GM06990 (cell line): ENCODE measurements at places on chromosomes 6 and 20.

- no peak for DNase-seq
Observed at GRCh38 chr6:91669154-91669870, 1082.4 kb upstream of the MAP3K7 start.

GRCh38 chr20:49096203-49096730 lies 50.2 kb downstream of the CSE1L start:
- DNase-seq, result no peak

GRCh38 chr6:35228481-35228880 lies 14.7 kb downstream of the SCUBE3 start:
- DNase-seq, result no peak

DNA sequence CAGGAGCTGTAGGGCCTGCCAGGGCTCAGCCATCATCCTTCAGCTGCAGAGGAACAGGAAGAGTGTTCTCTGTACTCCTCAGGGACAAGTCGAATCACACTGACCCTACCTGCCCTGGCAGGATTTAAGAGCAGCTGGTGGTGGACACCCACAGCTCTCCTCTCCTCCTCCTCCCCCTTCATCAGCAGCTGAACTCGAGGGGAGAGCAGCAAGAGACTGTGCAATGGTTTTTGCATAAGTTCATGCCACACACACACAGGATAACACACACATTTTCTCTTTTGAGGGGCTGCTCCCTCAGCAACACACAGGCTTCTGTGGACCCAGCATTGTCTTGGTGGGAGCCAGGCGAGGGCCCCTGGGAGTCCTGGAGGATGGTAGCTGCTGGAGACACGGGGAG lies at the start of gene CST11:
CST11 (minus strand) TSS at position 101 of the 400 bp plus-strand sequence; CDS start at position 36, 65 bp downstream.
- no peak for DNase-seq

DNA sequence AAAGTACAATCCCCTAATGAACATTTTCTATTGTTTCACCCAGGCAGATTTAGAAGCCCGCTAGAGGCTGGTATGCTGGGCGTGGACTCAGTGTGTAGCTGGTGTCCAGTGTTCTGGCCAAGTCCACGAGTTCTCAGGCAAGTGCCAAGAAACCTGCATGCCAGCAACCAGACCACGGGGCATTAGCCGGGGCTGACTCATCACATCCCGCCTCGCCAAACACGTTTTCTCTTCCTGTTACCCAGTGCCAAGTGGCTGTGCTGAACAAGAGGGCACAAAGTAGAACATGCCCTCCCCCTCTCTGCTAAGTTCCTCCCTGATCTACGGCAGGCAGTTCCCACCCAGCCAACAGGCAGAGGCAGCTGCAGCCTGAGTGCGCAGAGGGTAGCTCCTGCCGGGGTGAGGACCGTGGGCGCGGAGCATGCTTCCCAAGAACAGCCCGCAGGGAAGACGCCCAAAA lies 29.6 kb downstream of the RAMACL start:
- DNase-seq, result no peak

GRCh38 chr6:69027861-69028260 lies 392.8 kb downstream of the ADGRB3 start:
- no peak for DNase-seq

- DNase-seq, result no peak
Observed at GRCh38 chr6:136737871-136738691, 54.2 kb downstream of the MAP3K5 start.

DNA sequence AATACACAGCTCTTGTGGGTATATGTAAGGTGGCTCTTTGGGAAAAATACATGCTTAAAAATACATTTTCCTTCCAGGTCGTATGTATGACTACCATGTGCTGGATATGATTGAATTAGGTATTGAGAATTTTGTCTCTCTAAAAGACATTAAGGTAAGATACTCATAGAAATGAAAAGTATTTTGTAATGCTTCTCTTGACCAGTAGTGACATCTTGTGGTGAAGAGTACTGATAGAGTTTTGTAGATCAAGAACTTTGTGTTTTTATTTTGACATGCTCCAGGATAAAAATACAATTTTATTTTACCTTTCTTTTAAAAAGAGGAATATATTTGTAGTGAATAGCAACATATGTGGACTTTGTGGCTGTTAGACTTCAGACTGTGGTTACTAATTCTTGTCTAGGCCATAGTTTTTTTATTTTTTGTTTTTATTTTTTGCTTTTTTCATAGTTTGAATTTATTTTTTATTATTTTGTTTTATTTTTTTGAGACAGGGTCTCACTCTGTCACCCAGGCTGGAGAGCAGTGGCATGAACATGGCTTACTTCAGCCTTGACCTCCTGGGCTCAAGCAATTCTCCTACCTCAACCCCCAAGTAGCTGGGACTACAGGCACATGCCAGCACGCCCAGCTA lies 17.9 kb downstream of the RPF2 start:
- DNase-seq, result no peak

GRCh38 chr20:57767441-57767840 lies 57.6 kb upstream of the PMEPA1 start:
- no peak for DNase-seq

DNA sequence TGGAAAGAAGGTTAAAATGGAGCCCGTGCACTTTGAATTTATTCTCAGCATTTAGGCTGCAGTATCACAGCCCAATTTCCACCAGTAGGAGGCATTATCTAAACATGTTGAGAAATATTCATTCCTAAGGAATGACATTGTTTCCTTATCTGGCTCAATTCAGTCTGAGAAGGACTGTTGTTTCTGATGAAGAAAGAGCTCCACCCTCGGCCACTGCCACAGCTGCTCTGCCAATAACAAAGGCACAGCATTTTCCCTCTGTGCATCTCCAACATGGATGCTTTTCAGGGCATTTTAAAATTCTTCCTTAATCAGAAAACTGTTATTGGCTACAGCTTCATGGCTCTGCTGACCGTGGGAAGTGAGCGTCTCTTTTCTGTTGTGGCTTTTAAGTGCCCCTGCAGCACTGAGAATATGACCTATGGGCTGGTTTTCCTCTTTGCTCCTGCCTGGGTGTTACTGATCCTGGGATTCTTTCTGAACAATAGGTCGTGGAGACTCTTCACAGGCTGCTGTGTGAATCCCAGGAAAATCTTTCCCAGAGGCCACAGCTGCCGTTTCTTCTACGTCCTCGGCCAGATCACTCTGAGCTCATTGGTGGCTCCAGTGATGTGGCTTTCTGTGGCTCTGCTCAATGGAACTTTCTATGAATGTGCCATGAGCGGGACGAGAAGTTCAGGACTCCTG lies at the start of gene CALHM5:
CALHM5 (plus strand) TSS at position 216 of the 687 bp plus-strand sequence; CDS start at position 274, 58 bp downstream.
- no peak for DNase-seq

- DNase-seq, result no peak
Observed at GRCh38 chr20:36873498-36874189, 2.3 kb upstream of the TLDC2 start.

GRCh38 chr6:136719280-136720044 lies 72.8 kb downstream of the MAP3K5 start:
- peak; percentile 70 for DNase-seq

DNA sequence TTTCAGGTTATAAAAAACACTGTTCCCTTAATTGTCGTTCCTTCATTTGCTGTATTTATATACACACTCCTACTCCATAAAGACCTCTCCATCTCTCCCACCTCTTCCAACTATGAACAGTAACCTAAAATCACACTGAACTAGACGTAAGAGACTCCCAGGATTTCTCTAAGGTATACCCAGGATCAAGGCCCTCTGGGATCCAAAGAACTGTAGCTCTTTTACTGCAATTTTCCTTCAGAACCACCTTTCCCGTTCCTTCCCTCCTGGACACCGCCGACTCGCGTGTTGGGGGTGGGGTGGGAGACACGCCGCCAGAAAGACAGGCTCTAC lies 680 bp downstream of the LATS1 start:
- no peak for DNase-seq
